ENCODE measurements at places on chromosomes 12 and 14.

GRCh38 chr12:104063712-104064030, 660 bp upstream of the HCFC2 start:
- DNase-seq: peak; percentile 34

DNA sequence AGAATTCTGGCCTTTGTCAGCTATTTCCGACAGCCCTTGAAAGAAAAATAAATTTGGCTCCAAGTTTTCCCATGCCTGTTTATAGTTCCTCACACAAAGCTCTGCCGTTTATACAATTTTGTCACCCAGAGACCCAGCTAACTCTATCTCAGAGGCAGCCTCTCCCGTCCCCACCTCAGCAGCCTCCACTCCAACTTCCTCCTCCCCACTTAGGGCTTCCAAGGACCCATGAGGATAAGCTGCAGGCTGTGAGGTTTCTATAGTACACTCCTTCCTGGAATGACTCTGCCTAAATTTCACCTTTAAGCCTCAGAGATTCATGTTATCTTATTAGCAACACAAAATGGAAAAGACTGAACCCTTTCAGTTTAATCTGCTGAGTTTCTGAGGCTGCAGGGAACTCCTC, 71.8 kb downstream of the TTC9 start:
- no peak for DNase-seq

DNA sequence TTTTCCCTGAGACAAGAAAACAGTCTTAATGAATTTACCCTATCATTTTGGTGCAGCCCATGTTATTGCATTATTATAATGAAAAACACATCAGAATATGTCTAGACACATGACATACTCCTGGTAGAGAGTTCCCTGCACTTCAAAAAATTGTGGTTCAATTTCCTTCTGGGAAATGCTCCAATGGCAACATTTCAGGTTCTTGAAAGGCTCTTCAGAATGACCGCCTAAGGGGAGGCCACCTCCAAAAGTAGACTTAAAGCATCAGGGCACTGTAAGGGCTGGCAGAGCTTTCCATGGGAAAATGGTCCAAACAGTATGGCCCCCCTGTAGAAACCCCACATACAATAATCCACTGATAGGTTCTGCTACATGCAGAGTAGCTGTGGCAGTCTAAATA, 110.7 kb downstream of the SLC25A21 start:
- no peak for DNase-seq

- DNase-seq: no peak
Measured at GRCh38 chr14:65243766-65244442, 141.6 kb upstream of the MAX start.

DNA sequence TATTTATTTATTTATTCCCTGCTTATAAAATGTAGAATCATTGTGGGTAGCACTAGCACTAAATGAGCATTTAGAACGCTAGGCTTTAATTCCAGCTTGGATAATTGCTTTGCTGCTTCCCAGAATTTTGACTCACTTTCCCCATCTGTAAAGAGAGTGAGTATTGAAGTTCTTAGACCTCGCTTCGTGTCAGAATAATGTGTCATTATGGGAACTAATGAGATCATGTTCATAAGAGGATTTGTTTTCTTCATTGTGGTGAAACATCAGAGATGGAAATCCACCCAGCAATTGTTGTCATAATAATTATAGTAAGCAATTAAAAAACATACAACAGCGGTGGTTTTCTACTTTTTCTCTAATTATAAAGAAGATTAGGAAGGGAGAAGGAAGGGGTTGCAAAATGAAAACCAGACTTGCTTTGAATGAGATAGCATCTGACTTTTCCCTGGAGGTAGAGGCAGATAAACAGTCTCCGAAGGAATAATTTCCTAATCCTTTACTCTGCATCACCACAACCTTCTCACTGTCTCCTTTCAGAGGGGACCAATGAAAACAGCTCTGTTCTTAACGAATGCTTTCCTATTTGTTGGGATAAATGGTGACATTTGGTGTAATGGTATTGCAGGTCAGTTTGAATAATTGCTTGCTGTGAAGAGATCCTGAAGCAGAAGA, 86.8 kb upstream of the ARHGAP5 start:
- no peak for DNase-seq

DNA sequence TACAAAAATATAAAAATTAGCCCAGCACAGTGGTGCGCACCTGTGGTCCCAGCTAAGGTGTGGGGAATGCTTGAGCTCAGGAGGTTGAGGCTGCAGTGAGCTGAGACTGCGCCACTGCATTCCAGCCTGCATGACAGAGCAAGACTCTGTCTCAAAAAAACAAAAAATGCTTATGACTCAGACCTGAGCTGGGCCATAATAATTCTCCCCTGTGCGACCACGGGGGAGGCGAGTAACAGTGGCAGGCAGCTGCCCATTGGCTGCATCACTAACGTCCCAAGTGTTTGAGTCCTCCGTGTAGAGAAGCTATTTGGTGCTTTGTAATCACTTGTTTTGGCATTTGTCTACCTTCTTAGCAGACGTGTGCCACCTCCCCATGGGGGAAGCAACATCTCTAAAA, 24.9 kb downstream of the PSMC1 start:
- no peak for DNase-seq

DNA sequence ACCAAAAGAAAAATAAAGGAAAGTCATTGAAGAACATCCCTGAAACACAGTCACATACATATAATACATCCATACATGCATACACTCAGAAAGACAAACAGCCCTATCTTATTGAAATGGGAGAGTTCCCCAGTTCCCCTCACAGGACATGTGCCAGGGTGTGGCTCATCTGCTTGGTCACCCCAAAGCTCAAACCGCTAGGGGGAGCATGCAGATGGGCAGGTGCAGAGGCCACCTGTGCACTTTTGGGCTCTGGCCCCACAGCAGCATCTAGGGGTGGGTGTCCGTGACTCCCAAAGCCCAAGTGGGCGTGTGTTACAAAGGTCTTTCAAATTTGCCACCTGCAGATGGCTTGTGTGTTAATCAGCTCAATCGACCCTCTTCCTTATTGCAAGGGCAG, 75.2 kb downstream of the CMAS start:
- DNase-seq: no peak

DNA sequence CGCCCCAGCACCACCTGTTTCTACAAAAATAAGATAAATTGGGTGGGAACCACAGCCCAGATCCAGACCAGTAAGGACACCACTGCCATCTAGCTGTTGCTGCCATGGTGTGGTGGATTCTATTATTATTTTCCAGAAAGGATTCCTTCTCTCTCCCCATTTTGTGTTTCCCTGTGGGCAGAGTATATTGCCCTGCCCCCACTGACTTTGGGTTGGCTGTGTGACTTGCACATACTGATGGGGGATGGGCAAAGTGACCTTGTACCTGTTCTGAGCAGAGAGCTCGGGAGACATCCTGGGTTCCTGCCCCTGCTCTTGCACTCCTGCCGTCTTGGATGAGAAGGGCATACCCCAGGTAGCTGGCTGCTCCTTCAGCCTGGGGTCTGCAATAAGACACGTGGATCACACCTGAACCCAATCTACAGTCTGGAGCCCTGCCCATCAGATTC, 24.3 kb downstream of the MOAP1 start:
- DNase-seq: no peak

DNA sequence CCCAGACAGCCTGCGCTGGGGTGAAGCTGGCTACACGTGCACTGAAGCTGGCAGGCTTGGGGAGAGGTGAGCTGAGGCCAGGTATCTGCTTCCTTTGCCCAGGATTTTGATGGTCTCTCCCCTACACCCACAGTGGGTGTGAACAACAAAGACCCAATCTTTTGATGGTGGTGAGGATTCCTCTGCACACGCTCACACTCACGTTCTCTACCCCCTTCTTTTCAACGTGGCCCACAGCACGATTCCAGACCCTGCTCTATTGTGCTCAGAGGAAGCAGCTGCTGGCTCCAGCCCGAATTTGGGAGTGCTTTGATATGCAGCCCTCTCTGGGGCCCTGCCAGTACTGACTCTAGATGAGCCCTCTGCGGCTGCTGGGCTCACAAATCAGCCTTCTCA, 4.9 kb downstream of the CD9 start:
- DNase-seq: no peak

GRCh38 chr14:43169722-43170121, 1337.4 kb downstream of the FSCB start:
- DNase-seq: no peak

GRCh38 chr12:41981758-41982157, 162.9 kb downstream of the GXYLT1 start:
- no peak for DNase-seq

GRCh38 chr12:53758081-53758729, 6.4 kb upstream of the CISTR start:
- DNase-seq: no peak

GRCh38 chr12:80017261-80017870, 82.0 kb upstream of the OTOGL start:
- no peak for DNase-seq

GRCh38 chr12:64992641-64993040, 128.5 kb downstream of the WIF1 start:
- DNase-seq: no peak

- no peak for DNase-seq
Measured at GRCh38 chr14:94217116-94217515, 43.0 kb downstream of the PPP4R4 start.

GRCh38 chr14:73267474-73267873, 30.2 kb downstream of the PAPLN start:
- no peak for DNase-seq

DNA sequence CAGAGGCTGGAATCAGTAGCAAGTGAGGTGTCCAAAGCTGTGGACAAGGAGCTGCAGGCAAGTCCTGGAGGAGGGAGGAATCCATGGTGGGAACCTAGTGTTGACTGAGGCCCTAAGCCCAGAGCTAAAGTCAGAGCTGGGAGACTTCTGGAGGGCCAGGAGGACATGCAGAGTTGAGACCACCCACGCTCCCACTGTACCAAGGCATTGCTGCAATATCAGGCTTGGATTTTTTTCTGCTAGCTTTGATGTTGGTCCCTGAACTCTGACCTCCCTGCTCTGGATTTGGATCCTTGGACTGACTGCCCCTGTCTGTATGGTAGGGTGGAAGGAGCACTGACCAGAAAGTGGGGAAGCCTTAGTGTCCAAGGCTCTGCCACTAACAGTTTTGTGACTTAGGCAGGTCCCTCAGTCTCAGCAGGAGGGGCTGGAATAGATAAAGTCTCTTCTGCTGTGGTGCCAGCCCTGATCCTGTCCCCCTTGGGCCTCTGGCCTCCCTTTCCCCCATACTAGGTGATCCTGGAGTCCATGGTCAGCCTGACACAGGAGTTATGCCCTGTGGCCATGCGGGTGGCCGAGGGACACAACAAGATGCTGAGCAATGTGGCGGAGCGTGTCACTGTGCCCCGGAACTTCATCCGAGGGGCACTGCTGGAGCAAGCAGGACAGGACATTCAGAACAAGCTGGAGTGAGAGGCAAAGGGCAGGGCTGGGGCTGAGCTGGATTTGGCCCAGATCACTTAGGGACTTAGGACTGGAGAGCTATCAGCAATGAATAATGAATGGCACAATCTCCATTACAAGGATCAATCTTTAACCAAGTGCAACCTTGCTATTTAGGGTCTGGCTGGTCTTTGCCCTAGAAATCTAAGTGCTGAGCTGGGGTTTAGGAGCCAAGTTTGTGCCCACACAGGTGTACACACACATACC, 9.4 kb downstream of the CARMIL3 start:
- no peak for DNase-seq

DNA sequence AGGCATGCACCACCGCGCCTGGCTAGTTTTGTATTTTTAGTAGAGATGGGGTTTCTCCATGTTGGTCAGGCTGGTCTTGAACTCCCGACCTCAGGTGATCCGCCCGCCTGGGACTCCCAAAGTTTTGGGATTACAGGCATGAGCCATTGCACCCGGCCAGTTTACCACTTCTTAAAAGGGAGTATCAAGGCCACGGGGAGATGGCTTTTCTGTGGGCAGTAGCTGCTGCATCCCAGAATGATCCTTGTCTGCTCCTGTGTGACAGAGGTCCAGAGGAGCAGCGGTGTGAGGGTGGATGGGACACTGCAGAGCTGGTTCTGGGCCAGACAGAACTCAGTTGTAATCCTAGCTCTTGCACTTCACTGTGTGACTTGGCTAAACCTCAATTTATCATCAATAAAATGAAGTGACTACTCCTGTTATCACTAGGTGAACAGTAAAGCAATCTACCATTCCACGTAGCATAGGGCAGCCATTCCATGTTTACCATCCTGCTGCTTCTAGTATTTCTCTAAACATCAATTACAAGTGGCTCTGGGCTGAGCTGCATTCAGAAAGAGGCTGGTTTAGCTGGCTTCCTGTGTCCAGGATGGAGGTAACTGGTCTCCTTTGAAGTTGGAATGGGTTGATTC, 3.0 kb upstream of the NPFF start:
- DNase-seq: no peak

GRCh38 chr12:92953747-92954146, 24.7 kb upstream of the EEA1 start:
- DNase-seq: no peak

- DNase-seq: no peak
Measured at GRCh38 chr12:120142231-120142877, 25.8 kb upstream of the RAB35 start.

DNA sequence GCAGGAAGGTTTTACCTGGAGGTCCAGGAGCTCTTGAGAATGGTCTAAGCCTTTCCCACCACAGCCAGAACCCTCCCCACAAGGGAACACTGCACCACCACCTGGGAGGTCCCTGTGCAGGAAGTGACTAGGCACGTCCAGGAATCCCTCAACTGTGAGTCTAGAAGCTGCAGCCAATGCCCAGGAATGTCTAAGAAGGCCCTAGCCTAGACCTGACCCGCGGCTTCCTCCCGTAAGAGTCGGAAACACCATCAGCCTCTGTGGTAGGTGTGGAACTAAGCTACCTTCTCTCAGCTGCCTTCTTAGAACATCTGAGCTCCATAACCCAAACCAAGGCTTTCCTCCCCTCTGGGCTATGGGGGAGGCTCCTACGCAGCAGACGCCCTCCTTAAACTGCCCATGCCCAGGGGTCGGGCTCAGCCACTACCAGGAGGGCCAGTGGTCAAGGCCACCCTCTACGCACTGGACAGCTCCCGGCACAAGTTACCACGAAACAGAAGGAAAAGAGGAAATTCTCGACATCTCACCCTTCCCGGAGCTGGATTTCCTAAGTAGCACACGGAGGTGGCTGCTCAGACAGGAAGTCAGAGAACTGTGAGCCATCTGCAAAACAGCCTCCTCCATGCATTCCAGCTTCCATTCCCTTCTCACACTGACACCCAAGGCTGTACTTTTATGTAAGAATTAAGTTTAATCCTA, 25.5 kb downstream of the ZFYVE21 start:
- no peak for DNase-seq

- DNase-seq: no peak
Measured at GRCh38 chr12:57899010-57899662, 42.2 kb upstream of the ATP23 start.

DNA sequence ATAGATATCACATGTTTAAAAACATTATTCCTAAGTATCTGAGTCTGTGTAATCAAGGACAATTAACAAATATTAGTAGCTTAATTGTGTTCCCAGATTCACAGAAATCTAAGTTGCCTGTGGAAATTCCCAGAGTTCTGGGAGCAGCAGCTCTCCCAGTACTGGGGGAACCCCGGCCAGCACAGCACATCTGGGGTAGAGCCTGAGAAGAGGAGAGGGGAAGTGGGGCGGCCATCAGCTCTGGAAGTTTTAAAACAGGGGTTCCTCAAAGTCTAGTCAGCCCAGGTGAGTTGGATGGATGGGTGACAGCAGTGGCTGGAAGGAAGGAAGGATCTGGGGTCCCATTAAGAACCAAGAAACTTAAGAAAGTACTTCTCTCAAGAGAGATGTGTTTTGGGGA, 24.6 kb downstream of the PRICKLE1 start:
- no peak for DNase-seq

GRCh38 chr12:26748741-26749431, 84.1 kb downstream of the ITPR2 start:
- no peak for DNase-seq

GRCh38 chr12:57276935-57277563, 26.1 kb upstream of the STAC3 start:
- DNase-seq: no peak
